WTC11 (cell line): ENCODE measurements at places on chromosomes 16 and 17.
A peak's percentile ranks its signal among the peaks of the same experiment; 100 is the strongest.

GRCh38 chr16:27355610-27356009 lies 41.8 kb downstream of the IL4R start:
- DNase-seq: peak; percentile 80

GRCh38 chr16:1283296-1283695 lies 26.1 kb upstream of the UBE2I start:
- no peak for DNase-seq

DNA sequence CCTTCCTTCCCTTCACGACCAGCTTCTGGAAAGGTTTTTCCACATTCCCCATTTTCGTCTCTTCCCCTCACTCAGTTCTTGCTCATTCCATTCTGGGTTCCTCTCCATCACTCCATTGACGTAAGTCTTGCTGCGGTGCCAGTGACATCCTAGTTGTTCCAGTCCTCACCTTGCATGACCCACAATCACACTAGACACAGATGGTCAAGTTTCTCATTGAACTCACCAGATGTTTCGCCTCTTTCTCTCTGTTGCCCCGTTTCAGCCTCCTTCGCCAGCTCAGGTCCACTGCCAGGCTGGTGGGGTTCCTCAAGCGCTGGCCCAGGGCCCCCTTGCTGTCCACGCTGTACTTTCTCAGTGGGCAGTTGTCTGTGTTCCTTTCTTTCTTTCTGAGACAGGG lies 43.4 kb downstream of the CCDC42 start:
- no peak for DNase-seq

- DNase-seq: peak; percentile 79
These were observed 10.2 kb downstream of the LASP1 start for GRCh38 chr17:38879878-38880665.

DNA sequence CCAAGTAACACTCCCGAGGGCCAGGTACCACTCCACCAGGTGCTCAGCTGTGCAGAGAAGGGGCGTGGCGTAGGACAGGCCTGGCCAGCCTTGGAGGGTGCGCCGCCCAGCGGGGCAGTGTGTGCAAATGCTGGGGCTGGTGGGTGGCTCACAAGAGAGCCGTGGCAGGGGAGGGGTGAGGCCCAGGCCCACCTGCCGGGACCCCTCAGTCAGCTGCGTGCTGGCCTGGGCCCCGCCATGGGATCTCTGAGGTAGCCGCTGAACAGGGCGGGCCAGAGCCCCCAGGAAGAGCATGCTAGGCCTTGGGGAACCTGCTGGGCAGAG lies 8.8 kb downstream of the TPSG1 start:
- no peak for DNase-seq

GRCh38 chr17:66835476-66835875 lies 559 bp downstream of the CACNG5 start:
- DNase-seq: no peak

DNA sequence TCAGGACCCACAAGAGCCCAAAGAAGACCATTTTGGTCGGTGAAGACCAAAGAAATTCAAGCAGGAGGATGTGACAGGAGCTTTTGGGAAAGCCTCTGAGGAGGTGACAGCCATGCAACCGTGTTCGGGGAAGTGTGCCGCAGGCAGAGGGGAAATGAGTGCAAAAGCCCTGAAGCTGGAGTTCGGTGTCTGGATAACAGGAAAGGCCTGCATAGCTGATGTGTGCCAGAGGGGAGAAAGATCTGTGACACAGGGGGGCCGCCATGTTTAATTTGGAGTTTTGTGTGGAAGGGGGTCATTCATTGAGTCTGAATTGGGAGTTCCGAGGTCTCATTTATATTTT lies 870 bp upstream of the ZC3H7A start:
- DNase-seq: no peak

DNA sequence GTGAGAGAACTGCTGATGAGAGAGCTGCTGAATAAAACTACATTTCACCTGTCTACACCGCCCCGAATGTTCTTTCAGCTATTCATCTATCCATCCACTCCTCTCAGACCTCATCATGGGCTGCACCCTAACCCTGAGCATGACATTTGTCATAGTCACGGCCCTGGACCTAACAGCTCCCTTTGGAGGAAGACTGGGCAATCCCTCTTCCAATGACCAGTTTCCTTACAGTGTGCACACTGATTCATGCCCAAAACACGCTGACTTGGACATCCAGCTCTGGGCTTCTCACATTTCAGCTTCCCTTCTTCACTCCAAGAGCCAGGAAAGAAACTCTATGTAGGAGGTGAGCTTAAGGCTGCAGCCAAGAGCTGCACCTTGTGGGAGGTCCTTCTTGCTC lies 41.8 kb upstream of the ARL4D start:
- no peak for DNase-seq

GRCh38 chr16:194516-194915 lies 14.3 kb downstream of the HBQ1 start:
- DNase-seq: no peak

DNA sequence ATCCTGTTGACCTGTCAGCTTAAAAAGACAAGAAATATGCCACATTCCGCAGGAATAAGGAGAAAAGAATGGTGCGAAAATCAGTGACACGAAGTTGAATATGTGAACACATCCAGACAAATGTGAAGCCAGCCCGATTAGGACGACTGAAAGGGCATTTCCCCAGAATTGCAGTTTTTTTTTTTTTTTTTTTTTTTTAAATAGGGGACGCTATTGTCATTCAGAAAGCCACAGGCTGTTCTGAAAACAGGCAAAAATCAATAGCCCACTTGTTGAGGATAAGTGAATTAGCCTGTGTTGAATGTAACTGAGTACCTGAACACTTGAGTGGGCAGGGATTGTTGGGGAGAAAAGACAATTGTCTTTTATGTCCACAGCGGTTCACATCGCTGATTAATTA lies 507.1 kb downstream of the WWOX start:
- no peak for DNase-seq

DNA sequence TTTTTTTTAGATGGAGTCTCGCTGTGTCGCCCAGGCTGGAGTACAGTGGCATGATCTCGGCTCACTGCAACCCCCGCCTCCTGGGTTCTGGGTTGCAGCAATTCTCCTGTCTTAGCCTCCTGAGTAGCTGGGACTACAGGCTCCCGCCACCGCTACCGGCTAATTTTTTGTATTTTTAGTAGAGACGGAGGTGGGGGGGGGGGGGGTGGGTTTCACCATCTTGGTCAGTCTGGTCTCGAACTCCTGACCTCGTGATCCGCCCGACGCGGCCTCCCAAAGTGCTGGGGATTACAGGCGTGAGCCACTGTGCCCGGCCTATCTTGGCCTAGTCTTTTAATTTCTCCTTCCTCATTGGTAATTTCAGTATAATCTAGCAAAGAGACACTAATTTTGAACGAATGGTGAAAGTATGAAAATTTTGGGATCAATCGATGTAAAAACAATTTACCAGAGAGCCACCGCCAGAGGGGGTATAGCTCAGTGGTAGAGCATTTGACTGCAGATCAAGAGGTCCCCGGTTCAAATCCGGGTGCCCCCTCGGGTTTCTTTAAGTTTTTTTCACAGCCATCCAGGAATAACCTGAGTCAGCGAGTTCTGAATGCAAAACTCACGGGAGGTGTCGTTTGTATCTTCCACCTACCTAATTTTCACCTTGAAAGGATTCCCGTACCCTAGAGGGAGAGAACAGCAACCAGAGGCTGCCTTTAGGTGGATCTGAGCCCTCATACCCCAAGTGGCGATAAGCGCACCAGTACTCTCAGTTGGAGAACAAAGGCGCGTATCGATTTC lies 2.5 kb upstream of the LASP1 start:
- DNase-seq: peak; percentile 65

- no peak for DNase-seq
These were observed 8.5 kb downstream of the FNDC8 start for GRCh38 chr17:35129973-35130351.

GRCh38 chr16:85524630-85525419 lies 88.3 kb upstream of the GSE1 start:
- DNase-seq: no peak

DNA sequence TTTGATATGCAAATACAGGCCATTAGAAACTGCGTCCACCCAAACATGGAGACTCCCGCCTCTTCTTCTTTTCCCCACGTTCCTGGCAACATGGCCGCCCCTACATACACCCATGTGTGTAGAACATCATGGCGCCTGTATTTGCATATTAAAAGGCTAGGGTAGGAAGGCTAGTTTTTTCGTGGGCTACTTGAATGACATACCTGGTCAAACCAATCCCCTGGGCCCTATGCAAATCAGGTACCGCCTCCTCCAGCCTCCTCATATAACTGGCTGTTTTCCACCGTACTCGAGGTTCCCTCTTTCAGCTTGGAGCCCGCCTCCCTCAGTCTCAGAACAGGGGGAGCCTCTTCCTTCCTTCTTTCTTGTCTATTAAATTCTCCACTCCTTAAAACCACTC lies 840 bp upstream of the CD300LB start:
- DNase-seq: peak; percentile 53

- DNase-seq: no peak
These were observed 2.5 kb upstream of the PRR35 start for GRCh38 chr16:557463-558297.

GRCh38 chr17:15998031-15998562 lies 1.4 kb downstream of the ZSWIM7 start:
- DNase-seq: no peak

- DNase-seq: no peak
These were observed 12.4 kb upstream of the ZNF469 start for GRCh38 chr16:88370365-88370764.

DNA sequence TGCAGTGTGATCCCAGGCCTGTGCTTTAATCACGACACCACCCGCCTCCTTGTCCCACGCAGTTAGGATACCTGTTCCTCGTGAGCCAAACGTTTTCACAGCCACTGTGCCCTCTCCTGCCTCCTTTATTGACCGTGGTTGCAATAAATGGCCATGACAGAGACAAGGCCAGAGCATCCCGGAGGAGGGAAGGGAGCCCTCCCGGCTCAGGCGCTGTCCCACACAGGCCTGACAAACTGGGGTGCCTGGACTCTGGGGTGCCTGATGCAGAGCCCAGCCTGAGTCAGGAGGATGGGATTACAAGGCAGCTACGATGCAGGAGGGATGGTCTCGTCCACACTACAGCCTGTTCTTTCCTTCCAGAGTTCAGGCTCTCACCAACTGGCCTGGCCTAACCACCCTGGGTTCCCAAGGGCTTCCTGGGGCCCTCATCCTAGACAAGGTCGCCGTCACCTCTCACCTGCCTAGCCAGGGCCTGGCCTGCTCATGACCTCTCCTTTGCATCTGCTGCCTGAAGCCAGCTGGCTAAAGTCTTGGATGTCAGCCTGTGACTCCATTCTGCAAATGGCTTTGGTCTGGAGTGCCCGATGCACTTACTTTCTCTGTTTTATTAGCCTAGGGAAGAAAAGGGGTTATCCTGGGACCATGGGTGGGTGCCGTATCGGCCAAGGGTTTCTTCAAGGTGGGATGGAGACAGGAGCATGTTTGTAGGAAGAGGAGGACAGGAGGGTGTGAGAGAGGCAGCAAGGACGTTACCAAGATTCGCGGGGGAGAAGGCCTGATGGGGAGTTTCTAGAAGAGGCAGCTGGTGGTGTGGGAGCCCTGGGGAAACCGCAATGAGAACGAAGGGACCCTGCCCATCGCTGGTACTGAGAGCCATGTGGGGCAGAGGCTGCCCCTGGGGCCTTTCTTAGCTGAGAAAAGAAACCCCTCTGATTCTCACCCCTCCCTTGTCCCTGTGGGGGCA lies 234.3 kb upstream of the TNRC6C start:
- DNase-seq: no peak

- no peak for DNase-seq
These were observed 70.9 kb downstream of the GNAO1 start for GRCh38 chr16:56262148-56262547.

- DNase-seq: no peak
These were observed 721 bp upstream of the BEAN1 start for GRCh38 chr16:66426112-66427035.

- DNase-seq: no peak
These were observed 19.5 kb downstream of the MINK1 start for GRCh38 chr17:4852567-4853207.

DNA sequence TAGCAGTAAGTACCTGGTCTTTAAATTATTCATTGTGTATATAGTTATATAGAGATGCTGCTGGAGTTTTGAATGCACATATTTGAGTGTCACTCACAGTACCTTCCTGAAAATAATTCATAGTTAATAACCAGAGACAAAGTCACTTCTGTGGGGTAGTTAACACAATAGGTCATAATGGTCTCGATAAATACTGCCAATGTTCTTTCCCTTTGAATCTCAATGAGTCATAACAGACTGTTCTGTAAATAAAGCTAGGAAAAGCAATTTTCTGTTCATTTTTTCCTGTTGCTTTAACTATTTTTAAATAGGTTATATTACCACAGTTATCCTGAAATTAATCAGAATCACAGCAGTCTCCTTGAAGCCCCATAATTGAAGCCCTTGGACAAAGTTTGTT lies 87.2 kb downstream of the MAP2K4 start:
- no peak for DNase-seq

DNA sequence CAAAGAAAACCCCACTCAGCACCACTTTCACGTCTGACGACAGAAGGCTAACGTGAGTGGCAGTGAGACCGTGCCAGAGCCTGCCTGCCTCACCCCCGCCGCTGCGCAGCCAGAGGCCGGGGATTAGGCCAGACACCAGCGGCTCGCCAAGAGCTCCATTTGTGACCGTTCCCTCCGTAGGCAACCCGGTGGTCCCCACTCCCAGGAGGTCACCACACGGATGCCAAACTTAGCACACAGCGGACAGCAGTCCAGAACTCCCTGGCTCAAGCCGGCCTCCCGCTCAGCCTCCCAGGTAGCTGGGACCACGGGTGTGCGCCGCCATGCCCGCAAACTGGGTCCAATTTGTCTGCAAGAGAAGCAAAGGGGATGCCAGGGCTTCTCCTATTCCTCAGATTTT lies 104.6 kb downstream of the ANKRD11 start:
- DNase-seq: no peak

DNA sequence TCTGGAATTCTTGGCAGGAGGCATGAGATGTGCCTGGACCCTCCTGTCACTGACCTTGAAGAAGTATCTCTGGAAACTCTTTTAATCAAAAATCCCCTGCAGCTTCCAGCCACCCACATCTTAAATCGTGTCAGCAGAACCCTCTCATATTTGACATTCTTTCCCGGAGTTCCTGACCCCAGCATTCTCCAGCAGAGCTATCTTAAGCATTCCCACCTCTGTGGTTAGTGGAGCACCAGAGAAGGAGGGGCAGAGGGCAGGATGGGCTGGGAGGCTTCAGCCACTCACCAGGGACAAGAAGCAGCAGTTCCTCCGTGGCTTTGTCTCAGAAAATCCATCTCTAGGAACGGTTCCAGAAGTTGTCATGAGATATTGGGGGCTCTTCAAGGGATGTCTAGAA lies 149.9 kb downstream of the RGS9 start:
- DNase-seq: no peak

DNA sequence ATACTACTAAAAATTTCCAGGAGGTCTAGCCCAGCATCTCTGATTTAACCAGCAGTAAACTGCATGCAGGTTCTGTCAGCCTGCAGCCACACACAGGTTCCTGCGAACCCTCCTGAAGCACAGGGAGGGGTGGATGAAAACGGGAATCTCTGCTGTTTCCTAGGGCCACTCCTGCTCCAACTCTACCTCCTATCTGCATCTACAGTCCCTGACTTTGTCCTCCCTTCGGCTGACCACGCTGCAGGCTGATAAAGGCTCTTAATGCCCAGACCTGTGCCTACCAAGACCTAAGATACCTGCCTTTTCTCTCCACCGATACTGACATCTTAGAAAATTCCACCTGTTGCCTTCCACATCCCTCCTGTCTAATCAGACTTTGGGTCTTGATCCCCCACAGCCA lies 50.2 kb downstream of the CYTH1 start:
- DNase-seq: no peak
